ENCODE measurements at places on chromosomes 4 and X.

DNA sequence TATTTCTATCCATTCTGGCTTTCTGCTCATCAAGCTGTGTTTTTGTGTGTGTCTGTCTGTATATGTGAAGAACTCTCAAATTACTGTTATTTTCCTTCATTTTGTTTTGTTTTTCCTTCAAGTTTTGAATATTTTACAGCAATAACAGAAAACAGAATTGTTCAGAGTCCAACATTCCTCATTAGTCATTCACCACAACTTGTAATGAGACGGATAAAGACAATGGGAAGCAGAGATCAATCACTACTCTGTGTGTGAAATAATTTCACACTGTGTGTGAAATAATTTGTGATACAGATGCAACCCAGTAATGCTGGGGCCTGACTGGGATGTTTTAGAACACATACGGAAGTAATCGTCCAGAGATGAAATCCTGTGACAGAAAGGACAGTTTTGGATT, 55.2 kb downstream of the HPGD start:
- no peak for DNase-seq

GRCh38 chr4:89834486-89835209, 2.3 kb downstream of the SNCA start:
- no peak for DNase-seq

DNA sequence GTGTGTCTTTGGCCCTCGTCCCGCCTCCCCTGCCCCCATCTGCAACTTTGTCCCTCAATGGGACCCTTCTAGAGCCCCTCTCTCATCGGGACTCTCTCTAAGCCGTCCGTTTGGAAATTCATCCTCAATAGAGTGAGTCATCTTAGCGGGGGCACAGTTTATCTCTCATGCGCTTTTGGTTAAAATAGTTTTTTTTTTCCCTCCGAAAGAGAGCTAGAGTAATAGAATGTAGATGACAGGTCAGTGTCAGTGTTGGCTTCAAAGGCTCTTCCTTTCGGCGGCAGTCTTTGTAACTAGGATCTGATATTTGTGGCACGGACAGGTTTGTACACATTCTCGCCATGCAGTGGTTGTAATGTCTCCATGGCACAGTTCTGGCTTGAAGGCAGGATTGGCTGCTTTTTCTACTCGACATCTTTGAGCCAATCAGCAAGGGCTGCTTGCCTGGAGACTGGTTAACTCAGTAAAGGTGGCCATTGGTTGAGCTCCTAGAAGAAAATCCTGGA, 989 bp downstream of the N4BP2 start:
- peak; percentile 68 for DNase-seq

DNA sequence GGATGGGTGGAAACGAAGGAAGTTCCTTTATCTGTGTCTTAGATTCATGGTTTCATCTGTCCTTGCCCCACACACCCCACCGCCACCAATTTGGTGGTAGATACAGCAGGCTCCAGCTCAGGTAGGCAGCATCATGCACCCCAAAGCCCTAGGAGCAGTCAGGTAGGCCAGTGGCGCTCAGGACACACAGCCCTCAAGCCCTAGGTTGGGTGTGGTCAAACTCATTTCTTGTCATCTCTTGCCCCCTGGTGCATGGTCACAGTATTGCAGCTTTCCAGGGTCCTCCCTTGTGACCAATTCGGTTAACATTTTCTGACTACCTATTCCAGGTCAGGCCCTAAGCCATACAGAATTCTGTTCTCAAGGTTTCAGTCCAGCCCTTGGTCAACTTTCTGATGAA, 14.5 kb upstream of the PRRG3 start:
- no peak for DNase-seq

GRCh38 chrX:66756717-66757116, 117.8 kb upstream of the EDA2R start:
- no peak for DNase-seq

- no peak for DNase-seq
Measured at GRCh38 chr4:153447175-153447905, 18.8 kb upstream of the TMEM131L start.

DNA sequence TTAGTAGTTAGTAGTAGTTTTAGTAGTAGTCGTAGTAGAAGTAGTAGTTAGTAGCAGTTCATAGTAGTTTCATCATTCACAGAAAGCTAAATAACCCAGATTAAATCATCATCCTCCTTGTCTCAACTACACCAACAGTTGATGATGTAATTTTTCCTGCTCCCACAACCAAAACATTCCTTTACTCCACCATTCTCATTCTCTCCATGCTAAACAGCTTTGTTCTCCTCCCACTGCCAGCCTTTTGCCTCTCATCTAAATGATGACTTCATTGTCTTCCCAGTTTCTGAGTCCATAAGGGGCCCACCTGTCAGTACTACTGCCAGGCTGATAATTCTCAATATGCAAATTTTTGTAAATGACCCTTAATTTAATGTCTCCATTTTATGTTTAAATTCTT, 68.9 kb downstream of the ARHGAP24 start:
- no peak for DNase-seq

DNA sequence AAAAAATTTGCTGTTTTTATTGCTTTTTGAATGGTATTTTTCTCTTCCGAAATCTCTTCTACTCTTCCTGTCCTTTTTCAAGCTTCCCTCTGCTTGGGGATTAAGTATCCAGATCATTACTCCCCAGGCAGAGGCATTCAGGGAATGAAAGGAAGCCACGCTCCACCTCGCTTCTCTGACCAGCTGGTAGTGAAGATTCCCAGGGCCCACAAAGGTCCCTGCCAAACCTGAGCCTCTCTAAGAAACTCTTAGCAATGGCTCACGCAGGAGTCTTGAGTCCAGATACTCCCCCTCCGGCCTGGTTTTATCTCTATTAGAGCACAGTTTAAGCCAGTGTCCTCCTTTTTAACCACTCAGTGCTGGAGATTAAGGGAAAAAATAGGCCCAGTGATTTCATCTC, 51.4 kb upstream of the SOD3 start:
- DNase-seq = no peak

- DNase-seq = no peak
Measured at GRCh38 chr4:182649698-182650477, 267.3 kb downstream of the DCTD start.

DNA sequence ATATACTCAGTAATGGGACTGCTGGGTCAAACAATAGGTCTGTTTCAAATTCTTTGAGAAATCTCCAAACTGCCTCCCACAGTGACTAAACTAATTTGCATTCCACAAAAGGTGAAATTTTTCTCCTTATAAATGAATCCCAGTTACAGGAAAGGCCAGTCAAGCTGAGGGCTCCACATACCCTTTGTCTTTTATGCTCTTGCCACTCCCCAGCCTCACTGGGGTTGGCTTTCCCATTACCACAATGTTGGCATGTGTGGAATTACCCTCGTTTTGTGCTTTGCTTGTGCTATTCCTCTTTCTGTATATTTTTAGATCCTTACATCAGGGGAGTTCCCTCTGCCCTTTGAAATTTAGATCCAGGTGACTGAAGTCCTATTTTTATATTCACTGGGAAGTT, 220.2 kb upstream of the LCORL start:
- no peak for DNase-seq

DNA sequence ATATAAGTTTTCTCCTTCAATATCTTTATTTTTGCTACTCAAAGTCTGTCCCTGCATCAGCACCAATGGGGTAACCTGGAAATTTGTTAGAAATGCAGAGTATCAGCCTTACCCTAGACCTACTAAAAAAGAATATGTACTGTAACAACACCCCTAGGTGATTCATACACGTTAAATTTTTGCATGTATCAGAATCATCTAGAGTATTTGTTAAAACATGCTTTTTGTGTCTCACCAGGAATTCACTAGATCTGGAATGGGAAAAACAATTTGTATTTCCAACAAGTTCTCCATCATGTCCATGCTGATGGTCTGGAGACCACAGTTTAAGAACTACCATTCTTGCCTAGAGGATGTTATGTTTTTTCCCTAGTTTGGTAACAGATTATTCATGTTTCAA, 196.0 kb upstream of the EDNRA start:
- no peak for DNase-seq

DNA sequence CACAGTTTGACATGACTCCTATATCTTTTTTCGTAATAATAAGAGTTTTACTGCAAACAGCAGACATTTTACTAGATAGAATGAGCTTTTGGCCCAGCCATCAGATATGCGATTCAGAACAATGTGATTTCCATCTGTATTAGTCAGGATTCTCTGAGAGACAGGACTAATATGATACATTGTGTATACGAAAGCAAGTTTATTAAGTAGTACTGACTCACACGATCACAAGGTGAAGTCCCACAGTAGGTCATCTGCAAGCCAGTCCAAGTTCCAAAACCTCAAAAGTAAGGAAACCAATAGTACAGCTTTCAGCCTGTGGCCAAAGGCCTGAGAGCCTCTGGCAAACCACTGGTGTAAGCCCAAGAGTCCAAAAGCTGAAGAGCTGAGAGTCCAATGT, 24.1 kb downstream of the CXCL8 start:
- DNase-seq = no peak

DNA sequence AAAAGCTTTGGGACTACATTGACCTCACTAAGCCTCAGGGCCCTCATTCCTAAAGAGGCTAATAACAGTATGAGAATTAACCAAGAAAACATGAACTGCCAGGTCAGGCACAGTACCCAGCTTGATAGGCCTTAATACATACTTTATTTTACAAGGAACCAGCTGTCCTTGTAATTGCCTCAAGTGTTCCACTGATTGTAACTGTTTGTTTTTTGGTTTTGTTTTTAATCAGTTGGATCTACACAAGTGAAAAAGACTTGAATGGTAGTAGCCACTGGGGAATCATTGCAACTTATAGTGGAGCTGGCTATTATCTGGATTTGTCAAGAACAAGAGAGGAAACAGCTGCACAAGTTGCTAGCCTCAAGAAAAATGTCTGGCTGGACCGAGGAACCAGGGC, 35.6 kb downstream of the PKD2 start:
- DNase-seq = no peak

DNA sequence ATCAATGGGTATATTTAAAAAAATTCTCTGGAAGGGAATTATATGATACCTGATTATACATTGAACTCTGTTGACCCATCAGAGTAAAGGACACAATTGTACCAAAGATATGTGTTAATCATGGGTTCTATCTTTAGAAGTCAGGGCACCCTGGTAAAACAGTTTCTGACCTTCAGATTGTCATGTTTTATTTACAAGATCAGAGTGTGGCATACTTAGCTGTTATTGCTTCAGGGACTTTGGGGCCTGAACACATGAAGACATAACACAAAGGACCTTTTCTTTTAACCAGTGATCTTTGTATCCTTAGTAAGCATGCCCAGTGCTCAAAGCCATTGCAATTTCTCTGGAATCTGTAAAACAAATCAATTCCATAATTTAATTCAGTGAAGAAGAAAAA, 204.8 kb upstream of the RPS6KA3 start:
- no peak for DNase-seq

GRCh38 chr4:1172228-1172851, at the start of gene SPON2:
Gene SPON2, minus strand, starts transcription at chr4:1172583.
- no peak for DNase-seq

DNA sequence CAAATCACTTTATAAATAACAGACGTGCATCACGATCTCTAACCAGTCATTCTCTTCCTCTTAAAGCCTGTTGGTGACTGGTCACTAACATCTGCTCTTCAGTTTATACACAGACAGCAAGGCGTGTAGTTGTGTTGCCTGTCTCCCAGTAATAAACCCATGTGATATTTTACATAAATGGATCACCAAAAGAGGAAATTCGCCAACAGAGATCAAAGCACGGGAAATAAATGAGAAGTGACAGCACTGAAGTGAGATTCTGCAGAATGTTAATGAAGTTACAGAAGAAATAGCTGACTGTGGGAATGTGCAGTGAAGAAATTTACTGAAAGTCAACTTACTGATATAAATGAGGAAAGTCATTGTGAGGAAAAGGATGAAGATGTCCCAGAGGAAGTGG, 47.0 kb downstream of the AFF1 start:
- DNase-seq = no peak

DNA sequence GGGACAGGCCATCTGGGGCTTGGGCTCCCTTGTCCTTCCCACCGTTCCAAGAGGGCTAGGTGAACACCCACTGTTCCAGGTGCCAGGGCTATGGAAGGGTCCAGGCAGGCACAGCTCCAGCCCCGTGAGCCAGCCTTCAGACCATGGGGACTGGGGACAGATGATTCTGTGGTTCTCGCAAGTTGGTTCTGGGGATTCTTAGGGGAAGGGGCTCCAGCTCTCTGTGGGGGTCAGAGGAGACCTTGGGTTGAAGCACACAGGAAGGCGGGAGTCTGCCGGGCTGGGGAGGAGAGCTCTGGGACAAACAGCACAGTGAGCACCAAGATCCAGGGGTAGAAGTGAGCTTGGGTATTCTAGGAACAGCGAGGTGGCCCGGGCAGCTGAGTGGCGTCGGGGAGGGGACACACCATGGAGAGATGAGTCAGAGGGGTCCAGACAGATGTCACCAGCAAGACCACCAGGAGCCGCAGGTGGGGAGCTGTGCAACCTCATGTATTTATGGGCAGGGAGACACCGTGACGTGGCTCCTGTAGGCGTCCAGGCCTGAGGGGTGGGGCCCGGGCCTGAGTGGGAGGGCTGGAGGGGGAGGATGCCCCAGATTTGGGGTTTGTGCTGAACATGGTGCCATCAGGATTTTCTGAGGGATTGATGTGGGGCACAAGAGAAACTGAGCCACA, 48.8 kb upstream of the HMX1 start:
- no peak for DNase-seq

GRCh38 chr4:14023036-14023435, 395.5 kb upstream of the BOD1L1 start:
- DNase-seq = no peak

- no peak for DNase-seq
Measured at GRCh38 chrX:68693481-68694434, 46.3 kb downstream of the STARD8 start.

- DNase-seq = no peak
Measured at GRCh38 chr4:126611900-126612299, 1020.9 kb upstream of the INTU start.

DNA sequence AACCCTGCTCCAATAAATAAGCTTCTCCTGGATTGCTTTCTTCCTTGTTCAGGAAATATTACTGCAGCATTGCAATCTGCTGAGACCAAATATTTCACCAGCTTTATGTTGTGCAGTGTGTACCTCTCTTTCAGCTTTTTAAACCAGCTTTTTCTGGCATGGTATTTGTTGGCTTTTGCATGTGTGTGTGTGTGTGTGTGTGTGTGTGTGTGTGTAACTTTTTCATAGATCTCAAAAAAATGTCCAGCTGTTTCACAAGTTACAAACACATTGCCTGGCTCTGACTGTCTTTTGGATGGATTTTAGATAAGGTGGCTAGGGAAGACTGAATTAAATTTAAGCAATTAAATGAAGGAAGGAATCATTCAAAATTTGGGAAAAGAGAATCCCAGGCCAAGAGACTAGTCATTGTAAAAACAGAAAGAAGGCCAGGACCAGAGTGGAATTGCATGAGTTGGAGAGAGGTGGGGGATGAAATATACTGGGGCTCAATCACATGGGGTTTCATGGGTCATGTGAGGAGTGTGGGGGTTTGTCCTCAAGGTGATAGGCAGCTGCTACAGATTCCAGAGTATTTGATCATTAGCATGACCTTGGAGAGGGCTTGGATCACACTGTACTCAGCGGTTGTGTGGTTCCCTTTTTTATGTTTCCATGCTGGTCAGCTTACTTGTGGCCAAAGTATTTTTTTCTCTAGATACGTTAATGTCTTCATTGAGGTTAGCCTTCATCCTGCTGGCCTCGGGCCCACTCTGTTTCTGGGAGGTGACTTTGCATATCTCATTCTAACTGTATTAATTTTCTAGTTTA, 357.7 kb upstream of the BOD1L1 start:
- no peak for DNase-seq

GRCh38 chrX:100411802-100412715, 2.0 kb upstream of the PCDH19 start:
- DNase-seq = no peak

GRCh38 chrX:69541956-69542355, 37.8 kb downstream of the NALF2 start:
- no peak for DNase-seq

All from GM12892 (cell line).